Activated CD4-positive, alpha-beta T cell treated with anti-CD3 and anti-CD28 coated beads for 1 hour (primary cell): ENCODE measurements at places on chromosomes 7 and 10.

- no peak for DNase-seq
These were observed 25.2 kb upstream of the CRYGN start for GRCh38 chr7:151465169-151465568.

DNA sequence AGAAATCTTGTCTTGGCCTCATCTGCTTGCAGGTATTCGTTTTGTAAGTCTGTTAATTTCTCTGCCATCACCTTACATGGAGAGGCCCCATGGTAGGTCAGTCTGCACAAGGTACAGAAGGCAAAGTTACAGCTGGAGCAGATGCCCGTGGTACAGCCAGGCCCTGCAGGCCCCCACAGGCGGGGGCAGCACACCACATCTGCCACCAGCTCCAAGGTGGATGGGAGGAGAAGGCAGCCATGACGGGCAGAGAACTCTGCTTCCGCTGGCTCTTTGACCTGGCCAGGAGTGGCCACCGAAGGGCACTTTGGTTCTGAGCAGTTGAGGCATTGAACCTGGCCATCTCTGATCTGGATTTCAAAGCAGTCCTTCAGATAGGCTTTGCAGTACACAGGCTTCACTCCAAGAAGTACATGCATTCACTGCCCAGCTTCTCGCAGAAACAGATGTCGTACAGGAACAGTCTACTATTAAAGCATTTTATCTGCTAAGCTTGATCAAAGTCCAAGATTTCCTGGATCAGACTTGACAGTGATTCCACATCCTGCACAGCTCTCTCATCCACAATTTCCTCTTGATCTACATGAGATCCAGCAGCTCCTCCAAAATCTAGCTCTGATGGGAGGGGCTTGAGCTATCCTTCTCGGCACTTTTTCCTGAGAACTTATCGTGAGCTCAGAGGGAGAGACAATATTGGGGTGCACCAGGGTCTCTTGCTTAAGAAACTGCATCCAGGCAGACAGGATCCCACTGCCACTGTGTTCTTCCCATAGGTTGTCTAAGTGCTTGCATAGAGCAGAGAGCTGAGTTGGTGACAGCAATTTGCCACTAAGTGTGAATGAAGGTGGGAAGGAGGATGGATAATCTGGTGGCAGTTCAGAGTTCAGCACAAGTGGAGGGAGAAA lies 120.7 kb downstream of the TRRAP start:
- no peak for DNase-seq

GRCh38 chr10:44513591-44513990 lies 128.7 kb upstream of the CXCL12 start:
- no peak for DNase-seq

DNA sequence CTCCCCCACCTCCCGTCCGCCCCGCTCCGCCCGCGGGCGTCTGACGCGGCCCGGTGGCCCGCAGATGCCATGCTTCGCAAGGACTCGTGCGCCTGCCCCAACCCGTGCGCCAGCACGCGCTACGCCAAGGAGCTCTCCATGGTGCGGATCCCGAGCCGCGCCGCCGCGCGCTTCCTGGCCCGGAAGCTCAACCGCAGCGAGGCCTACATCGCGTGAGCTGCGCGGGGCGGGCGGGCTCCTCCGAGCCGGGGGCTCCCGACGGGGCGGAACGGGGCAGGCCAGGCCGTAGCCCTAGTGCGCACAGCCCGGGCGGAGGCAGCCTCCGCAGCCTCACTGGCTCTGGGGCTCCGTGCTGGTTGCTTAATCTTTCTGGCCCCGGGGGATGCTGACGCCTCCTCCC lies 2.8 kb downstream of the ASIC3 start:
- peak; percentile 19 for DNase-seq

- DNase-seq = no peak
These were observed 85.9 kb downstream of the CCNY start for GRCh38 chr10:35422228-35422627.

- DNase-seq = peak; percentile 10
These were observed 760 bp downstream of the THNSL1 start for GRCh38 chr10:25017154-25017590.

- no peak for DNase-seq
These were observed 41.3 kb downstream of the AVL9 start for GRCh38 chr7:32536585-32536984.

DNA sequence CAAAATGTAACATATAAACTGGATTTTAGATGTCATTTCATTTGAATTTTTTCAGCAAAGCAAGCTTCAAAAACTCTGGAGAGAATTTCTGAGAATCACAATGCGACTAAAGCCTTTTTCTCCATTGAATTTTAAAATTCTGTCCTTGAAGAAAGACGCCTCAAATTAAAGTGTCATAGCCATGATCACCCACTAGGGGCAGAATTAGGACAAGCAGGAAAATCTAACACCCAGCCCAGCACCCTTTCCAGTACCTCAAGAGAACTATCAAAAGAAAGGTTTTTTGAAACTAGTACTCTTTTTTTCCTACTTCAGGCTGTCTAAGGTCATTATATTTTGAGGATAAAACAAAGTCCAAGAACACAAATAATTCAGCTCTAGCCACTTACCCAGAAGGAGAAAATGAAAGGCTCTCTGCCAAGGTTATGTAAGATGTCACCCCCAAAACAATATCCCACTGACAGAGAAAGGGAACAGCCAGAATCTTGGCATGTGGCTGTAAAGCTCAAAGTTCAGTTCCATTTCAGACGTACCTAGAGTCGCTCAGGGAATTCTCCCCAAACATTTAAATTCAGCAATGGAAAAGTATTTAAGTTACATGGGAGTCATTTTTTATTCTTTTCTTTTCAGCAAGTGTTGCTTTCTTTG lies 299.4 kb downstream of the SNX13 start:
- DNase-seq = no peak

DNA sequence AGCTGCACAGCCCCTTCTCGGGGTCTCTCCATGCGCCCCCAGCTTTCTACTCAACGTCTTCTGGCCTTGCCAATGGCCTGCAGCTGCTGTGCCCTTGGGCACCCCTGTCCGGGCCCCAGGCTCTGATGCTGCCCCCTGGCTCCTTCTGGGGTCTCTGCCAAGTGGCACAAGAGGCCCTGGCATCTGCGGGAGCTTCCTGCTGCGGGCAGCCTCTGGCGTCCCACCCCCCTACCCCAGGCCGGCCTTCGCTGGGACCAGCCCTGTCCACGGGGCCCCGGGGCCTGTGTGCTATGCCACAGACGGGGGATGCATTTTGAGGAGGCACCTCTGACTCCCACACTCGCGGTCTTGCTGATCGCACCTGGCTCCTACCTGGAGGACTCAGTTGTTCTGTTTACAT lies 2.3 kb downstream of the VENTX start:
- DNase-seq = no peak

DNA sequence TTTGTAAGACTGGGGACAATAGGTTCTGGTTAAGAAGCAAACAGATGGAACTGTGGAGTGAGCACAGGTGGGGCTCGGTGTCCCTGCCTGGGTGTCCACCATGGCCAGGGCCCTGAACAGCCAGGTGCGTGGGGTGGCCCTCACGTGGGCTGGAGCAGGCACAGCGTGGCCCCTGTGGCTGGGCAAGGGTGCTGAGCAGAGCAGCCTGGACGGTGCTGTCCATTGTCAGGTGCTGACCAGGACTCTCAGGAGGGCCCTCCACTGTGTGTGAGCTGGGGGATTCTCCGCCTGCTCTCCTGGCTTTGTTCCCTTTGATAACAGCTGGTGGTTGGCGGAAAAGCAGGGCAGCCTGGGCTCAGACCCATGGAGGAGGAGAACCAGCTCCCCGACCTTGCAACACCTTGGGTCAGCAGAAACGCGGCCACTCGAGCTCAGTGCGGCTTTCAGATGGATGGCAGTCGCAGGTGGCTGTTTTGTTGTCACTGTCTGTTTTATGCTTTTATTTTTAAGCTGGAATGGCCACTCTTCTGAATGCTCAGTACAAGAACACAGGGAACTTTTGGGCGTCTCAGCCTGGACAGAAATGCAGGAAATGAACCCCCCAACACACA lies 273.9 kb upstream of the ADARB2 start:
- DNase-seq = no peak

DNA sequence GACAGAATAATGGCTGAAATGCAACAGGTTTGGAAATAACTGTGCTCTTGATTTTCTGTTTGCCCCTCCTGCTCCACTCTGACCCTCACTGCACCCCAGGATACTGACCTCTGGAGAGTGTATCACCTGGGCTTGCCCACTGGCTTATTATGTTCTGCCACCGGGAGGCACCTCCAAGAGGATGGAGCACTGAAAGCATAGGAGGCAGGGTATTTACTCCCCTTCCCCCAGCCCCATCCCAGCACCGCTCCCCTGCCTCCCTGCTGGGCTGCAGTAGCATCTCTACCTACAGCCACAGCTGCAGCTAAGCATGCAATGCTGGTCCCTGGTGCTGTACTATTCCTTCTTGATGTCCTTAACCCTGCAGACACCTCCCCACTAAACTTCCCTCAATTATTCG lies 26.4 kb downstream of the RAB11FIP2 start:
- no peak for DNase-seq

DNA sequence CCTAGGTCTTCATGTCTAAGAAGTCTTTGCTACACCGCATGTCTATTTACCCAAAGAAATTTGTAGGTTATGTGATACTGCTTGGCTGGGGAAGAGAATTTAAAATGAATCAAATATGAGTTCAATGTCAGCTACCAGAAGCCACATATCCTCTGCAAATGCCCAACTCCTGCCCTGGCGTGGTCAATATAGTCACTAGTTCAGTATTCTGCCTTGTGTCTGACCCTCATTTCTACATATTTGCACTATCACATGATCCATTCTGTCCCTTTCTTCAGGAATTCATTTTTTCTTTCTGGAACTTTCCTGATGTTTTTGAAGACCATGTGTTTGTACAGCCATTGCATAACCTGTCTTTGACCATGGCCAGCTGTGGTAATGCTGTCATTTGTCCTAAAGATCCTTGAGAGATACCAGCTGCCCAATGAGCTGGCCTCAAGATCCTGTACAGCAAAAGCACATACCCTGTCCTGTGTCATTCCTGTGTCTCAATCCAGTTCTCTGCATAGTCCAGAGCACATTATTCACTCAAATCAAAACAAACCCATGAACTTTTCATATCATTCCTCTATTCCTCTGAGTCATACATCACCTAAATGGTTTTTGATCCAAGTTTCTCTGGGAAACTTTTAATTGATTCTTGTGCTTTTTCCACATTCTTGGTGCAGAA lies 524.5 kb downstream of the PARD3 start:
- no peak for DNase-seq

GRCh38 chr10:32954080-32954479 lies 4.0 kb downstream of the ITGB1 start:
- no peak for DNase-seq

DNA sequence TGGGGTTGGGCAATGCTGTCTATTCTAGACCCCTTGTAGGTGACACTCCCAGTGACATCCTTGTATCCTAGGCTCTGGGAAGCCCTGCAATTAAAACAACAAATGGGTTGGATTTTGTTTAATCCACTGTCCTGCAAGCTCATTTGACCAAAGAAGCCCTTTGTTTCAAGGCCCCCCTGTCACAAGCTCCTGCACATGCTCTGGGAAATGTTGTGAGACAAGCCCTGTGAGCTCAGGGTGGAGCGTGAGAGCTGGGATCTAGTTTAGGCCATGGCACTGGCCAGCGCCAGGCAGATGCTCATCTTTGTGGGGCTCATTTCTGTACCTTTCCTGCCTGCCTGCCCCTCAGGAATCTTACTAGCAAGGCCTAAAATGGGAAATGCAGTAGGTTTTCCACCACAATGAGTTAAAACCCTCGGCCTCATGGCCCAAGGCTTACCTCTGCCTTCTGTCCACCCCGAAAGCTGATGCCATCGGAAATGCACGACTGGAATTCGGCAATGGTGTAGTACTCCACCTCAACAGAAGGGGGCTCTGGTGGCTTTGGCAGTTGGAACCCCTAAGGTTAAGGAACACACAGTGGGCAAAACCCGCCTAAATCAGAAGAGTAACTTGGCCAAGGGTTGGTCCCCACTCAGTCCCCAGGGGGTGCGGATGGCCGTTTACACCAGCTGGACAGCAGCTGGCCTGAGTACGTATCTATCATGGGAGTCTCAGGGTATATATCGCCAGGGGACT lies 112.0 kb downstream of the NEURL1 start:
- DNase-seq = peak; percentile 14

DNA sequence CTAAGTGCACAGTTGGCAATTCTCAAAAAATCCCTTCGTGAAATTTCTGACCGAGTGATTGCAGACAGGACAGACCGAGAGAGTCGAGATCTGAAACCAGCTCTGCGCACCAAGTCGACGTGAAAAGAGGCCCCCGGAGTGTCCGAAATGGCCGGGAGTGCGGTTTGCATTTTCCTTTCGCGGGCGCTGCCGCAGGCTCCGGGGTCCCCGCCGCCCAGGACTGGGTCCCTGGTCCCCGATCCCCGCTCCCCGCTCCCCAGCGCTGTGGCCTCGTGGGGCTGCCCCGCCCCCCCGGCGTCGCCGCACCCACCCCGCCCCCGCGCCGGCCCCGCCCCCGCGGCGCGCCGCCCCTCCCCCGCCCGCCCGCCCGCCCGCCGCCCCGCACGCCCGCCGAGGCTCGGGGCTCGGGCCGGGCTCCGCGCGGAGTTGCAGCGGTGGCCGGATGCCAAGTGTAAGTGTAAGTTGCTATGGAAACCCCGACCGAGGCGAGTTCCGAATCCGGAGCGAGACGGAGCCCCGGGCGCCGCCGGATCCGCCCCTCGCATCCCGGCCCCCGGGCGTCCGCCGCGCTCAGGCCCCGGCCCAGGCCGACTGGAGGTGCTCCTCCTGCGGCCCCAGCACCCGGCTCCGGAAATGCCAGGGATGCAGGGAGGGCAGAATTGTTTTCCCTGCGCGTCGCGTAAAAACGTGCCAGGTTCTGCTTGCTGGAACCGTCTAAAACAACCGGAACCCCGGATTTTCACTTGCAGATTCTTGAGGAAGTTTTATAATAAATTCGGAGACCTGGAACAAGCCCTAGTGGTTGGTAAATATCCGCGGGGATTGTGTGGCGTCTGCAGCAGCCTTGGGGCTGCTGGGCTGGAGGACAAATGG lies 4.6 kb downstream of the BMI1 start:
- peak; percentile 63 for DNase-seq

GRCh38 chr7:68862736-68863135 lies 735.5 kb upstream of the AUTS2 start:
- DNase-seq = no peak

- no peak for DNase-seq
These were observed 472.8 kb downstream of the CCSER2 start for GRCh38 chr10:84801156-84801555.

GRCh38 chr10:84334811-84335210 lies 6.4 kb downstream of the CCSER2 start:
- no peak for DNase-seq

- no peak for DNase-seq
These were observed 17.3 kb downstream of the BAG3 start for GRCh38 chr10:119668461-119668860.

DNA sequence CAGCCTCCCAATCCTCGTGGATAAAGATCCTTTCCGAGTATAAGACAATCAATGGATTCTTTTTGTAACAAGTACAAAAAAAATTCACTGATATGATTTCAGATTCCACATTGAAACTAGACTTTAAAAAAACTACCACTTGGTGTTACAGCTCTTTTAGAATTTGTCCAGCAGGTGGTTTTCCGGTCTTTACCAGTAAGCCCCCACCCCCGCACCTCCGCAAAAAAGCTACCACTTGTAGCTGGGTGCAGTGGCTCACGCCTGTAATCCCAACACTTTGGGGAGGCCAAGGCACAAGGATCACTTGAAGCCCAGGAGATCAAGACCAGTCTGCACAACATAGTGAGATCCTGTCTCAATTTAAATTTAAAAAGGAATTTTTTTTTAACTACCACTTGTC lies 19.8 kb downstream of the IGF2BP3 start:
- no peak for DNase-seq
